ENCODE measurements at places on chromosomes 5 and 9. TPM values are rescaled to one million over a fixed set of nuclear protein-coding genes. Genes with fewer than 3 reads are reported as not detected.

The PLCXD3 gene
- total RNA-seq = not detected

The LCN6 gene
- total RNA-seq = not detected

The OR13J1 gene
- total RNA-seq = not detected

The AQP7 gene
- not detected for total RNA-seq

The HAVCR1 gene
- total RNA-seq = 0.61 TPM

The HK3 gene
- 1.5 TPM for total RNA-seq
